Stimulated activated CD8-positive, alpha-beta memory T cell treated with anti-CD3 and anti-CD28 coated beads, Interleukin-4, amount 100 ng/mL, for 1 hour (primary cell): ENCODE measurements at places on chromosomes 3 and 15.

DNA sequence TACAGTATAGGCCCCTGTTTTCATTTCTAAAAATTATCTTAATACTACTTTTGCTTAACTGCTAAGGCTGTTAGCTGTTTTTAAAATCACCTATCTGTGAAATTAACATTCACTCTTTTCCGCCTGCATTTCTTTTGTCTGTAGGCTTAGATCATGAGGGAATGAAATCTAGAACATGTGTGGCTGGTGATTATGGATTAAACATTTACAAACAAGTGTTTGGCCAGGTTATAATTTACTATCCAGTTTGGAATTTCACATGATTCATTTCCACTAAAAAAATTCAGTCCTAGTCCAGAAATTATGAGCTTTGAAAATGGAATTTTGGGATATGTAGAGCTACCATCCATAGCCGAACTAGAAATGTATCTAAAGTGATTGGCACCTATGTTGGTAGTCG is 39.1 kb downstream of the GOLM2 start:
- no peak for DNase-seq

GRCh38 chr3:157876556-157876955 is 229.7 kb downstream of the SHOX2 start:
- no peak for DNase-seq

DNA sequence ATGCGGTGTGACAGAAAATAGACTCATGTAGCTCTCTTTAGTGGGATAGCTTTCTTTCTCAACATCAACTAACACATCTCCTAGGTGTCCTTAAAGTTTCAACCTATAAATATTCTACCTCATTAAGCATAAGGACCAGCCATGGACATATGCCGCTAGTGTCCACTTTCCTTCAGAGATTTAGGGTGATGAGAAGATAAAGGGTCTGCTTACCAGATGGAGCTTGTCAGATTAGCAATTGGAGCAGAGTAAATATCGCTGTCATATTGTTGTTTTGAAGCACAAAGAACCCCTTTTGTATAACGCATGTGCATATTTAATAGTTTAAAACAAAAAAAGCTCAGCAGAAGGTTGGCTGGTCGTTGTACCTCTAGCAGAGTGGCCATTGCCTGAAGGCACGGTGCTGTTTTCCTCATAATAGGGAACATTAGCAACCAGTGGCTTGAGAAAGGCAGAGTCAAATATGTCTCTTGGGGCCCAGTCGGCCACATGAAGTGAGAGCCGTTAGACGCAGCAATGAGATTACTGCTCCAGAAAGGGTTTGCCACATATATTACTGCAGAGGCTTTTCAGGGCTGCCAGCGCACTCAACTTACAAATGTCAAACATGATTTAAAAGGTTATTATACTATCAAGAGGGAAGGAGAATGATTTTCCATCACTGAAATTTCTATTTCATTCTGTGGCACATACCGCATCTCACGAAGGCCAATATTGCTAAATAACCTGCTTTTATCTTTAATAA is 264.2 kb downstream of the ROBO2 start:
- no peak for DNase-seq

DNA sequence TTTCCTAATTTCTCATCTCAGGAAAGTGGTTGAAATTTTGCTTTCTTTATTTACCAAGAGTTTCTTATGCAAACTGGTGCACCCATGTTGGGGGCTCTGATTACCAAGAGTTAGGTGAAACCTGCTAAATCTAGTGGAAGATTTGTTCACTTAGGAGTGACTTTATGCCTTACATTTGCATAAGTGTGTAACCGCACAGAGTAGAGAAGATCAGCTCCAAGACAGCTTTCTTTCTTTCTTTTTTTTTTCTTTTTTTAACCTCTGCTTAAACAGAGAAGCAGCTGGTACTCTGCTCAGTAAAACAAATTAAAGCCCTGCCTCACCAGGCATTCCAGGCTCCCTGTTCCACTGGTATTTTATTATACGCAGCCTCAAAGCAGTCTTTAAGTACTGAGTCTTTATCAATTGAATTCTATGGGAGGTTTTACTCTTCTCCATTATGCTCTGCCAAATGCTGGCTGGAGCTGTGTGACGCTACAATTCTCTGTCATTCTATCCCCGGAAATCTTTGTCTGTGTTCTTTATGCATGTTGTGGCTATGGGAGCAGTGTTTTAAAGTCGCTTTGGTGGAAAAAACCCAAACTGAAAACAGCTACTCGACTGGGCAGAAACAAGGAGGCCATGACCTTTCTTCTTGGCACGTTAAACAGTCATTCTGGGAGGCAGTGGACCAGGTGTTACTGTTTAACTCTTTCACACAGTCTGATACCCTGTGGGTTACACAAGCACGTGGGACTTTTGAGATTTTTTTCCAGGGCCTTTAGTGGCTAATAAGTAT is 55.2 kb upstream of the GBE1 start:
- DNase-seq: no peak

DNA sequence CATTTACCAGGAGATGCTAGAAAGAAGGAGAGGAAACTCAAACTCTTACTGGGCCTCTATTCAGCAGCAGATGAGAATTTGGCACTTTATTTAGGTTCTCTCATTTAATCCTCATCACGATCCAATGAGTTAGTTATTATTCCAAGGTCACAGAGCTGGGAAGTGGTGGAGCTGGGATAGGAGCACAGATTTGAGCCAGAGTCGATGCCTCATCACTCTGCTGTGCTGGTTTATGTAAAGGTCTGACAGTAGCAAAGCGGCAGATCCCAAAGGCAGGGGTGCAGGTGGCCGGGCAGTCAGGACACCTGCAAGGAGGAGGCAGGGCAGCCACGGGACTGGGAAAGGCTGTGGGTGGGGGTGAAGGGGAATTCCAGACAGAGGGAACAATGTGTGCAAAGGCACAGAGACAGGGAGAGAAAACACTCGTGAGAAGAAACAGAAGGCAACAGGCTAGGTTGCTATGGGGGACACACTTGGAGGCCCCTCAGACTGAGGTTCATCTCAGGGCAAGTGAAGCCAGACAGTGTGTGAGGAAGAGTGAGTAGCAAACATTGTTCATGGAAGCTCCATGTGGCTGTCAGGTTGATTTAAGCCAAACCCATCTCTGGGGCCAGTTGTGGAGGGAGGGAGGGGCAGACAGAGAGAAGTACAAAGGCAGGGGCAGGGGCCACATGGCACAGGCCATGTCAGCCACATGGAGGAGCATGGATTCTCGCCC is 26.8 kb downstream of the RAB6B start:
- DNase-seq: no peak

DNA sequence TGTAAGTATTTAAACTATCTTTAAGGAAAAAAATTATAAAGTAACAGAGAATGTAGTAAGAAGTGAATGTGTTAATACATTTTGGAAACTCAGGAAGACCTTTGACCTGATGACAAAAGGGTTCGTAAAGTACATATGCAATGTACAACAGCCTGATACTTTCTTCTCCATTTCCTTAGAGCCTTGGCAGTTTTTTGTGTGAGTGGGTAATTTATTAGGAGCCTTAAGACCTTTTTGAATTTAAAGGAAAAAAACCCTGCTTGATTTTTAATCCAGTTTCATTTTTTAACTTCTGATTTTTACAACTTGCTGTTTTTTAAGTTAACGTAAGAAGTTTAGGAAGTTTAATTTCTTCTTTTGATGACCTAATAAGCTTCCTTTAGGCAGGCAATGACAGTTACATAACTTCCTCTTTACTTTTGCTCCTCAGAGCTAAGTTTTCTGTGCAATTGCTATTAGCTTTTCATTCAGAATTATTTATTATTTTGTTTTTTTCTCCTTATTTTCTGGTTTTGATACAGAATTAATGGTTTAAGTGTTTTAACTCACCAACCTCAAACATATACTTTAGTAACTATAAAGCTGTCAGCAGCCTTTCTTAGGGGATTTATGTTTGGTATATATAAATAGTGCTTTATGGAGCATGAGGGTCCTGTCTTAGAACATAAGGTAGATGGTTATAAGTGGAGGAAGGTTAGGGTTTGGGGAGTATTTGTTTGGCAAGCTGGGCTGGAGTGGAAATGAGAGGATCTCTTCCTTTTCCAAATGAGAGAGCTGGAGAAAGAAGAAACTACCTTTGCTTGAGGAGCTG is 35.2 kb downstream of the ARMC8 start:
- DNase-seq: no peak

GRCh38 chr3:152314677-152315353 is 46.1 kb downstream of the MBNL1 start:
- no peak for DNase-seq

GRCh38 chr3:99317201-99317600 is 321.2 kb upstream of the COL8A1 start:
- no peak for DNase-seq

DNA sequence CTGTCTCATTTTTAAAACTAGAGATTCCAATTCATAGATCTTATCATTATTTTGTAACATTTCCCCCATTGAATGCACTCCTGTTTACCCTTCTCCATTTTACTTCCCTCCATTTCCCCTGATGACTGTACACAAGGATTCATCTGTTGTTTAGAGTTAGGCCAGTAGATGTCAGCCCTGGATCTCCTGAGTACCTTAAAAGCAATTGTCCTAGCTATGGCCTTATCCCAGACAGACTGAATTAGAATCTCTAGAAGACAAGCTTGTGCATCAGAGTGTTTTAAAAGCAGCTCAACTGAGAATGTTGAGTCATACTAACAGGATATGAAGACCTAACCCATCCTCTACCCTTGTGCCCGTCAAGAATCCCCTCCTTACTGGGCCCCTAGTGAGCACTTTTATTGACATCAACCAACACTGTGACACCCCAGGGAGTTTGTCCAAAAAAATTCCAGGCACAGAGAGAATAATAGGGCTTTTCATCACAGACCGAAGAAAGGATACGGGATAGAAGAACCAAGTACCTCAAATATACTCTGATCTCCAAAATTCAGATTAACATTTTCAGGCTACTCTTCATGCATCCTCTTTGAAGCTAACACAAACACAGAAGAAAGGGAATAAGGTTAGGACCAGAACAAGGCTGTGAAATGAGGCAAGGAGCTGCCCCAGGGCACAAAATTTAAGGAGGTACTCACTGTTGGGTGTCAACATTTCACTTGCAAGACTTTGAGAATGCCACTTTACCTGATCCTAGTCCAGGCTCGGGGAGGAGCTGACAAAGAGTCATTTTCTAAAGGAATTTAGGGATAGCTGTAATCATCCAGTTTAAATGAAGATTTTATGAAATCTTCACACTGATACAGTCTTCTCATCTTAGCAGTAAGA is 17.1 kb downstream of the ZBED2 start:
- no peak for DNase-seq

- DNase-seq: no peak
Observed at GRCh38 chr3:111073218-111073617, 1.6 kb downstream of the NECTIN3 start.

DNA sequence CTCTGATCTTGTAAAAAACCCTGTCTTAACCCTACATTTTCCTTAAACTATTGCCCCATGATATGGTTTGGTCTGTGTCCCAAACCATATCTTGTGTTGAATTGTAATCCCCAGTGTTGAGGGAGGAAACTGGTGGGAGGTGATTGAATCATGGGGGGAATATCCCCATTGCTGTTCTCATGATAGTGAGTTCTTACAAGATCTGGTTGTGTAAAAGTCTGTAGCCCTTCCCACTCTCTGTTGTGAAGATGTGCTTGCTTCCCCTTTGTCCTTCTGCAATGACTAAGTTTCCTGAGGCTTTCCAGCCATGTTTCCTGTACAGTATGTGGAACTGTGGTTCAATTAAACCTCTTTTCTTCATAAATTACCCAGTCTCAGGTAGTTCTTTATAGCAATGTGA is 881.4 kb downstream of the DIPK2A start:
- DNase-seq: no peak

DNA sequence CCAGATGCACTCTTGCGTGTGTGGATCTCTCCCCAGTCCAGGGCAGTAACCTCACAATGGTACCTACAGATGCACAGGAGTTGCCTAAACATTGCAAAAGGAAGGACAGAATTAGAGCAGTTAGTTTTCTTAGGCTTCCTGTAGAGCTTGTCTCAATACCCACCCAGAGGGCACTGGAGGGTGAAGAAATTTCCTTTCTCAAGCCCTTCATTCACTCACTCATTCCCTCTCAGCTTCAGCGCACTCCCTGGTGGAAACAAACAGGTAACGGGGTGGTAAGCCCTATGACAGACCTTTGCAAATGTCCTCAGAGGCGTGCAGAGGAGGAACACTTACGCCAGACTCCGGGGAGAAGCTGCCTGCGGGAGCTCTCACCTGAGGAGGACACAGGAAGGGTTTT is 267.4 kb upstream of the HES1 start:
- DNase-seq: no peak

GRCh38 chr3:21718161-21718765 is 32.7 kb downstream of the ZNF385D start:
- no peak for DNase-seq

- no peak for DNase-seq
Observed at GRCh38 chr3:148914936-148915690, 50.0 kb downstream of the CPA3 start.

DNA sequence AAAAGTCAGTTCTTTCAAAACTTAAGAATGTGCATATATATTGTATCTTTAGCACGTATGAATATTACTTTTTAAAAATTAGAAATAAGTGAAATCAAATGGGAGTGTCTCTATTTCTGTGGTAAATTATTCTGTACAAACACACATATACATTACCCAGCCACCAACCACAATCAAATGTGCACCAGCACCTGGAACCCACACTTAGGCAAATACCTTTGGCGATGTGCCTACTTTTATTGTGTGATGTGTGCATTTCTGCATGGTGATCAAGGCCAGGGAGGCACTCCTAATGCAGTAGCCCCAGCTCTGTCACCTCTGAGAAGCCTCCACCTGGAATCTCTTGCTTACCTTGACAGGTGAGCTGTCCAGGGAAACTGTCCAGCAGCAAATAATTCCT is 76.9 kb downstream of the PIK3R4 start:
- DNase-seq: no peak

GRCh38 chr3:148459931-148460513 is 237.7 kb upstream of the AGTR1 start:
- DNase-seq: no peak

DNA sequence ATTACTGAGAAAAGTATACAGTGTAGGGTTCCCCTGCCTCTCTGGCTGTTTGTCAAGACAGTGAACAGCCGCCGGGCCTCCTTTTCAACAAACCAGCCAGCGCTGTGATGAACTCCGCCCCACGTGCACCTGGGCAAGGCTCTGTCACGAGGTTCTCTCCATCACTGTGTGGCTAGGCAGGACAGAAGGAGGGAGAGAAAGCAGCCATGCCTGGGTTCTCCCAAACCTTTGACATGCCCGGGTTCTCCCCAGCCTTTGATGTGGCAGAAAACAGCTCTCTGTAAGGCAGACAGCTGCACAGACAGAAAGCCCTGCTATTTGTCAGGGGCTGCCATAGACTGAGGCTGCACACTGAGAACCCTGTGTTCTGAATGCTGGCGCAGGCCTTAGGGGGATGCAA is 101.4 kb upstream of the TRPM1 start:
- no peak for DNase-seq

GRCh38 chr3:182041668-182042291 is 330.1 kb downstream of the SOX2 start:
- DNase-seq: no peak

DNA sequence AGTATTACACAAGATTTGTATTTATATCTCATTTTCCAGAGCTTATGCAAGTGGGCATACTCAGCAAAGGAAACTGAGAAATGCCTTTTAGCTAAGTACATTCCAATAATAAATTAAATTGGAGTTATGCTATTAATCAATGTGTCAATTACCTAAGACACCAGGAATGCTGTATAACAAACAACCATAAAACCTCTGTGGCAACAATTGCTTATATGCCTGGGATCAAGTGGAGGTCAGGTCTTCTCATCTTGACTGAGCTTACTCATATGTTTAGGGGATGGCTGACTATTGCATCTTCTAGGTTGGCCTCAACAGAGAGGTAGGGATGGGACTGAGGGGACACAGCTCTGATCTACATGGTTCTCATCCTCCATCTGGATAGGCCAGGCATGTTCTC is 30.7 kb downstream of the CD200R1L start:
- no peak for DNase-seq
